Activated CD4-positive, alpha-beta T cell treated with anti-CD3 and anti-CD28 coated beads for 36 hours (primary cell): ENCODE measurements at places on chromosomes 3 and 15.

DNA sequence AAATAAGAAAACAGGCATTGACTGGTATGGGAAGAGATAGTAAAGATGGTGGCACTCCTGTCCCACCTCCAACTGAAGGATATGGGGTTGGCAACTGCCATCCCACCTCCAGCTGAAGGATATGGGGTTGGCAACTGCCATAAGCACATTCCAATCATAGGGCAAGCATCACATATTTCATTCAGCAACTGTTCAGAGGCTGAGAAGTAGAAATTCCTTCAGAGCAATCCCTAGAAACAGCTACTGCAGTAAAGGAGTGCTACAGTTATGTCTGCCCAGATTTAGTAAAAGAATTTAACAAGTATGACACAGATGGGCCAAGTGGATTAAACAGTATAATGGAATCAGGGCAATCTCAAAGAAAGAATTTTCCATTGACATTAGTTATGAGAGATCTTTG lies 156.8 kb downstream of the IMPG2 start:
- DNase-seq, result no peak

DNA sequence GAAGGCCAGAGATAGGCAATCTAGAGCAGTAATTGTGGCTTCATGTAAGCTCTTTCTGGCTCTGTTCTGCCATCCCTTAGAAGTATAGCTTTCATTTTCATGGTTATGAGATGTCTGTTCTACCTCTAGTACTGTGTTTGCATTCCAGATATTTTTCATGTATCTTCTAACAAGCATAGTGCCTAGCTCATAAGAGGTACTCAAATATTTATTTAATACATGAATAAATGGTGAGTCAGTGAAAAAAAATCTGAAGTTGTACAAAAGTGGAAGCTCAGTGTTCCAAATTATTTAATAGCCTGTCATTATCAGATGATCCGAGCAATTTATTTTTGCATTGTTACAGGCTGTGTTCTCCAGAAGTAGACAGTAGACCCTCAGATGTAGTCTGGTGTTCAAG lies 64.3 kb downstream of the OXSM start:
- no peak for DNase-seq

GRCh38 chr3:188469228-188469885 lies 315.4 kb downstream of the LPP start:
- DNase-seq, result no peak

- DNase-seq, result no peak
These were observed 37.7 kb upstream of the PARL start for GRCh38 chr3:183922421-183922820.

DNA sequence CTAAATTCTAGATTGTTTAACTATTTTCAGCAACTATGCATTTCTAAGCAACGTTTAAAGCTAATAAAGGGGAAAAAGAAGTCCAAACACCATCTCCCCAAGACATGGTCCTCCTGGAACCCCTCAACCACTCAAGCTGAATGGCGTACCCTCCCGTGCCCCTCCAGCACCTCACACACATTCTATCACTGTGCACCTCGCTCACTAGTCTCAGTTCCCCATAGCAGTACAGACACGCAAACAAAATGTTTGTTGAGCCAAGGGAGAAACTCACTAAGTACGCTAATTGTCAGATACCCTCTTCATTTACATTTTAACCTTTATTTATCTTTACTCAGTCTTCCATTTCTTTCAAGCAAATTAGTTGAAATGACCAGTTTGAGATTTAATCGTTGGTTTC lies 48.8 kb downstream of the ACAP2 start:
- DNase-seq, result no peak

DNA sequence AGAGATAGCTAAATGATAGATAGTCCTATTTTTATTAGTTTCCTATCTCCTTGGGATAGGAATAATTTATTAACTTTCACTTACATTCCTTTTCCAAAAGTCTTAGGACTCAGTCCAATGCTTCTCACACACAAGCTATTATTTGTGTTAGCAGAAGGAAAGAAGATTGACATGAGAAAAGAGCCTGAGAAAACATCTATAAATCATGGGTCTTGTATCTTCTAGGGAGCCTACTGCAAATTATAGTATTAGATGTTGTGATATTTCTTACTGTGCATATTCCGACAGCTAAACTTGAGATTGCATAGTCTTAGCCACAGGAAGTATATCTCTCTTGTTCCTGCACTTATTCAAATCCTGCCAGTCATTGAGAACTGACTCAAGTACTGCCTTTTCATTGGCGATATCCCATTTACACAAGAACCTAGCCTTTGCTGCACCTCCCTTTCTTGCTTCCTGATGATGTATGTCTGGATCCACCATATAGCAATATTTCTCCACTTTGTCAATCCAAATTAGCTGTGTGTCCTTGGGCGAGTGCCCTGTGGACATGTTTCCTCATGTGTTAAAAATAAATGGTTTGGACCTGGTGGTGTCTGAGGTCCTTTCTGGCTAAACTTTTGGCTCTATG lies 245.1 kb upstream of the LMCD1 start:
- no peak for DNase-seq

- DNase-seq, result no peak
These were observed 205.2 kb downstream of the RBMS3 start for GRCh38 chr3:29486096-29486495.

DNA sequence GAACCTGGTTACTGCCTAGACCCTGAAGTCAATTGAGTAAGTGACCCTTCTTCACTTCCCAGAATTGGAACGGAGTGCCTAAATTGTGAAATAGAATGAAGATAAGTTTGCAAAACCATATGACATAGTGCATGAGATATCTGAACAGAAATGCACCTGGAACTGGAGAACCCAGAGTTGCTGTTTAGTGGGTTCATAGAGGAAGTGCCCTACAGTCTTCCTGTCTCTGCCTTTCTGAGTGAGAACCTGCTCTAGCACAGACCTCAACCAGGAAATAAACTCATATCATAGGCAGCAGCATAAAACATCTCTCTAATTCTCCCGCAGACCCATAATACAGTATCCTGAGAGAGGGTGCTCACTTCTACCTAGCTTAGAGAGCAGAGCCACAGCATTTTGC lies 82.9 kb downstream of the EOMES start:
- DNase-seq, result no peak

- DNase-seq, result peak; percentile 63
These were observed 89.3 kb downstream of the SLCO3A1 start for GRCh38 chr15:91942720-91943394.

GRCh38 chr3:168053115-168053514 lies 42.6 kb downstream of the GOLIM4 start:
- no peak for DNase-seq

DNA sequence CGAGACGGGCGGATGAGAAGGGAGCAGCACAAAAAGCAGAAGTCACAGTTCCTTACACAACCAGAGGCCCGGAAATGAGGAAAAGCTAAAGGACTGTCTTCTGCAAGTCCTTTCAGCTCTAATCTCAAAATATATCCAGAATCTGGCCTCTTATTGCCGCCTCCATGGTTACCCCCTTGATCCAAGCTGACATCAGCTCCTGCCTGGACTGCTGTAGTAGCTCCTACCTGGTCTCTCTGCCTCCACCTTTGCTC lies 324.0 kb upstream of the ROPN1 start:
- no peak for DNase-seq

- peak; percentile 78 for DNase-seq
These were observed 28.1 kb downstream of the ZNF589 start for GRCh38 chr3:48268936-48269561.

DNA sequence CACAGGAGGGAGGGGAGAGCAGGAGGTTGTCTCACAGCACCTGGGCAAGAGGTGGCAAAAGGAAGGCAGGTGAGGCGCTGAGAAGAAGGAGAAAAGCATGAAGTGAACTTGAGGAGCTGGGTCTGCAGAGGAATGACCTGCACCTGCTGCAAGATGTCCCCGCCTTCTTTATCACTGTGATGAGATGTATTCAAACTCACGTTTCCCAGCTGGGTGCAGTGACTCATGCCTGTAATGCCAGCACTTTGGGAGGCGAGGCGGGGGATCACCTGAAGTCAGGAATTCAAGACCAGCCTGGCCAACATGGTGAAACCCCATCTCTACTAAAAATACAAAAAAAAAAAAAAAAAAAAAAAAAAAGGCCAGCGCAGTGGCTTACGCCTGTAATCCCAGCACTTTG lies 22.2 kb upstream of the ZNF710 start:
- no peak for DNase-seq

DNA sequence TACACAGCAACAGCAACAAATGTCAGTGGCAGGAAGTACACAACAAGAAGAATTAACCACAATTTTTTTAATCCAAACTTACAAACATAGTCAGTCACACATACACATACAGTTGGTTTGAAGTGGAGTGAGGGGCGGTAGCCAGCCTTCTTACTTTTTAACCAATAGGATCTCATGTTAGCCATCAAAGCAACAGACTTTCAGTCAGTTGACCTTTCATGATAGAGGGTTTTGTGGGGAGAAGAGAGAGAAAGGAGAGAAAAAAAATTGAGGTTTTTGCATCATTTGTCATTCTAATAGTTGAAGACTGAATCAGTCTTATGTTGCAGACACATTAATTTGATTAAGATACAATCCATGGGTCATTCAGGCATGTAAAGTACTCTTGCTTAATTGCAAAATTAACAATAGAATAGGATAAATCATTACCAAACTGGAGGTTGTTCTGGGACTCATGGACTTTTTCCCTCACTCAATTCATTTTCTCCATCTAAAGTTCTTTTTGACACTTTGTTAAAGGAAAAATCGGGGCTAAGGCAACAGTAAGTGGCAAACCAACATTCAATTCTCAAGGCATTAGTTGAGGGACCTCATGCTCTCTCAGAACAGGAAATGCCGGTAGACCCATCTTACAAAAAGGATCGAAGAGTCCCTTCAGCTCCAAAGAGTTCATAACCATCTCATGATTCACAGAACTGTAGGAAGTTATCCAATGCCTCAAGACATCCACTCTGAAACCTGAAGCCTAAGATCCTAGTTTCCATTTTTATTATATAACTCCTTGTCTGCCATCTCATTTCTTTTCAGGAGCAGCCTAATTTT lies 159.5 kb upstream of the LPP start:
- no peak for DNase-seq

- peak; percentile 59 for DNase-seq
These were observed 878 bp downstream of the SPPL2A start for GRCh38 chr15:50764461-50765194.

- peak; percentile 41 for DNase-seq
These were observed 60.8 kb upstream of the ARHGEF3 start for GRCh38 chr3:56862352-56863062.

DNA sequence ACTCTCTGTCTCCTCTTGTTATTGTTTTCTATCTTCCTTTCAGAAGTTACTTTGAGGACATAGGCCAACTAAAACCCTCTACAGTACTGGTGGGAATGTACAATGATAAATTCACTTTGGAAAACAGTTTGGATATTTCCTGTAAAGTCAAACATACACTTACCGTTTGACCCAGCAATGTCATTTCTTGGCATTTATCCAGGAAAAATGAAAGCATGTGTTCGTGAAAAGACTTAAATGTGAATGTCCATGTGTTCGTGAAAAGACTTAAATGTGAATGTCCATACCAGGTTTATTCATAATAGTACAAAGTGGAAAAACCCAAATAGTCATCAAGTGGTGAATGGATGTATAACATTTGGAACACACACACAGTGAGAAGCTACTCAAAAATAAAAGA lies 361.5 kb upstream of the DPH6 start:
- DNase-seq, result no peak

DNA sequence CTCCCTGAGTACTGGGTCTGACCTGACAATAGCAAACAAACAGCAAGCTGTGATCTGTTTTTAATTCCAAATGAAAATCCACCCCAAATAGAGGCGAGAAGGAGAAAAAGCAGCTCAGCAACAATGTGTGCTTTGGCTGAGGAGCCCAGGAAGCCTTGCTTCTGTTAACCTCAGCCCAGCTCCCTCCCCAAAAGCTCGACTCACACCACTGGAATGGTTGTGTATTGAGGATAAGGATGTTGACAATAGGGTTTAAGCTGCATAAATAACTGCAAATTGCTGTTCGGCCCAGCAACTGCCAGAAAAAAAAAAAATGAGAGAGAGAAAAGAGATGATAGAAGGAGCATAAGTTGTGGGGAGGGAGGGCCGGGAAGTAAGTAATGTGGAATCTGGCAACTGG lies 104.0 kb upstream of the TBC1D5 start:
- no peak for DNase-seq

DNA sequence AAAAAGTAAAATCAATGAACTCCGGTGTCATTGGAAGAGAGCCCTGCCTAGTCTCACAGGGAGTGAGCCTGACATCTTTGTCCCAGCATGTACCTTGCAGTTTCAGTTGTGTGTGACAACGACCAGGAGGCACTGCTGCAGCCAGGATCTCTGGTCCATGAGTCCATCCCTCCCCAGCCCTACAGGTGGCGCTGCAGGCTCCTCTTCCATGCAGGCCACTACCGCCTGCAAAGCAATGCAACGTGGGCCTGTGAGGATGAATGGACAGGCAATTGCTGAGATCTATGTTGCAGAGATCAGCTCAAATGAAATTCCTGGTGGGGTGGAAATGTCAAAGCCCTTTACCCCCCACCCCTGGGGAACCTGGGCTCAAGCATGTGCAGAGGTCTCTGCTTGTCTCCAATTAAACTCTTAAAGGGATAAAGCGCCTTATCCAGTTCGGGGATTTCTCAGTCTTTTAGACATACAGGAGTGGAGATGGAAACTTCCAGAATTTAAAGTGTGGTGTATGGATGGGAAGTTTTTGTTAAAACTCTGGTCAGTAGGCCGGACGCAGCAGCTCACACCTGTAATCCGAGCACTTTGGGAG lies 35.8 kb downstream of the TKT start:
- peak; percentile 93 for DNase-seq

- DNase-seq, result no peak
These were observed 324.2 kb upstream of the TGFBR2 start for GRCh38 chr3:30282154-30282696.
